ENCODE measurements at places on chromosomes 11 and 22.
A peak's percentile ranks its signal among the peaks of the same experiment; 100 is the strongest.

- H3K4me3 ChIP-seq, result no peak overlapping the region
- no peaks in the 10 kb centered on the region for H3K36me3 ChIP-seq
- peak overlapping the region; percentile 3 for H3K27ac ChIP-seq
- no peak for DNase-seq
- no peaks in the 10 kb centered on the region for H3K27me3 ChIP-seq
These were observed 23.4 kb downstream of the ARFGAP2 start for GRCh38 chr11:47152953-47153950.

- no peak overlapping the region for H3K4me3 ChIP-seq
- no peak for DNase-seq
- H3K36me3 ChIP-seq, result no peaks in the 10 kb centered on the region
- H3K27me3 ChIP-seq, result no peaks in the 10 kb centered on the region
- no peaks in the 10 kb centered on the region for H3K4me1 ChIP-seq
These were observed 338.8 kb downstream of the CTTN start for GRCh38 chr11:70736937-70737640.

- H3K27me3 ChIP-seq, result no peaks in the 10 kb centered on the region
- peaks cover 6% of the 10 kb centered on the region for H3K36me3 ChIP-seq
- peaks cover 10% of the 10 kb centered on the region for H3K4me1 ChIP-seq
- H3K27ac ChIP-seq, result no peak overlapping the region
- DNase-seq, result no peak
These were observed 32.0 kb downstream of the SHANK3 start for GRCh38 chr22:50704510-50705218.

DNA sequence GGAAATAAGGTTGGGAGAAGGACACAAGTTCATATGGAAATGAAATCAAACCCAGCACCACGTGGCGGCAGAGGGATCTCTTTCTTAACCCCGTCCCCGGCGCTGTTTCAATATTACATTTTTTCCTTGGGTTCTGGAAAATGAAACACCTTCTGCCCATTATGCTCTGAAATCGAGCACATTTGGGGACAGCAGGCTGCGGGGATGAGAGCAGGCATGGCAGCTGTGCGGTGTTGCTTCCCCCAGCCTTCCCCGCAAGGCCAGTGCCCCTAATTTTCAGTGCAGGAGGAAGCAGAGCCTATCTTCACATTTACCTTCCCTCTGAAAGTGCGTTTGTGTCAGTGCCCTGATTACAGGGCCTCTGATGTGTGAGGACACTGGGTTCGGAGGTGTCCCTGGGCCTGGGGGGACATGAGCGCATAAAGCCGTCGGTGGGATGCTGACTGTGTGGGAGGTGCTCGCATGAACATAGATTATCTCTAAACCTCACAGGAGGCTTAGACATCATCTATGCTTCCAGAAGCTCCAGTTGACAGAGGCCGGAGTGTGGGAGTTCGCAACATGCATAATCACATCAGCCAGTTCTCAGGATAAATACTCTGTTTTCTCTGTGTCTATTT, 921.3 kb downstream of the BRD1 start:
- H3K27me3 ChIP-seq, result no peaks in the 10 kb centered on the region
- H3K27ac ChIP-seq, result no peak overlapping the region
- H3K4me1 ChIP-seq, result no peaks in the 10 kb centered on the region
- no peak for DNase-seq
- no peak overlapping the region for H3K4me3 ChIP-seq

DNA sequence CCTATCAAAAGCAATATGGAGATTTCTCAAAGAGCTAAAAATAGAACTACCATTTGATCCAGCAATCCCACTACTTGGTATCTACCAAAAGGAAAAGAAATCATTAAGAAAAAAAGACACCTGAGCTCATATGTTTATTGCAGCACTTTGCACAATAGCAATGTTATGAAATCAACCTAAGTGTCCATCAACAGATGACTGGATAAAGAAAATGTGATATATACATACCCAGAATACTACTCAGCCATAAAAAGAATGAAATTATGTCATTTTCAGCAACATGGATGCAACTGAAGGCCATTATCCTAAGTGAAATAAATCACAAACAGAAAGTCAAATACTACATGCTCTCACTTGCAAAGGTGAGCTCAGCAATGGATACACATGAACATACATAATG, 1565.5 kb upstream of the RAG2 start:
- no peaks in the 10 kb centered on the region for H3K27me3 ChIP-seq
- H3K4me3 ChIP-seq, result no peak overlapping the region
- H3K4me1 ChIP-seq, result no peaks in the 10 kb centered on the region
- no peaks in the 10 kb centered on the region for H3K36me3 ChIP-seq
- DNase-seq, result no peak

- no peak overlapping the region for H3K4me3 ChIP-seq
- no peaks in the 10 kb centered on the region for H3K36me3 ChIP-seq
- peaks cover 8% of the 10 kb centered on the region for H3K27me3 ChIP-seq
- peaks cover 29% of the 10 kb centered on the region for H3K4me1 ChIP-seq
These were observed 17.6 kb upstream of the BDNF start for GRCh38 chr11:27717801-27718229.

- DNase-seq, result no peak
- no peaks in the 10 kb centered on the region for H3K27me3 ChIP-seq
- no peak overlapping the region for H3K4me3 ChIP-seq
- peaks cover 38% of the 10 kb centered on the region for H3K4me1 ChIP-seq
- H3K27ac ChIP-seq, result no peak overlapping the region
These were observed 19.2 kb downstream of the NECTIN1 start for GRCh38 chr11:119709638-119710346.

DNA sequence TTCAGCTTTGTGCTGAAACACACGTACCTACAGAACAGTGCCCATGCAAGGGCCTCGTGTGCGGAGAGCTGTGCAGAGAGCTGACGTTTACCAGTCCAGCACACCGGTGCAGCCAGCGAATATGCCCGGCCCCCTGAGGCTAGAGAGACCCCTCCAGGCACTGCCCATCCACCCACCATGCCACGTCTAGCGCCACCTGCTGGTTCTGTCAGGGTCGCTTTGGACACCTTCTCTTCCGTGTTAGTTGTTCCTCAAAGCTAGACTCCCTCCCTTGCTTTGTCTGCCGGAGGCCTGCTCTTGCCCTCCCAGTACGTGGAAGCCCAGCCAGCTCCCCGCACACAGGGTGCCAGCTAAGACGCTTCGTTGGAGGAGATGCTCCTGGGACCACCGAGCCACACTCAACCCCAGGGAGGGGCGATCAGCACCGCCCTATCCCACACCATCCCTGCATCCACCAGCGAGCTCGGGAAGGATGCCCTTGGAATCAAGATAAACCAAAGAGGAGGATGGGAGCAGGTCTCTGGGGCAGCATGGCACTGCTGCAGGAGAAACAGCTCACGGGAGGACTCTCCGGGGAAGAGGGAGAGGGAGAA, 43.4 kb downstream of the CPT1A start:
- no peaks in the 10 kb centered on the region for H3K36me3 ChIP-seq
- DNase-seq, result no peak
- H3K27ac ChIP-seq, result no peak overlapping the region
- no peaks in the 10 kb centered on the region for H3K4me1 ChIP-seq

GRCh38 chr22:35102663-35103062, 36.7 kb downstream of the ISX start:
- DNase-seq, result no peak
- no peak overlapping the region for H3K27ac ChIP-seq
- H3K4me3 ChIP-seq, result no peak overlapping the region
- no peaks in the 10 kb centered on the region for H3K36me3 ChIP-seq
- no peaks in the 10 kb centered on the region for H3K27me3 ChIP-seq

DNA sequence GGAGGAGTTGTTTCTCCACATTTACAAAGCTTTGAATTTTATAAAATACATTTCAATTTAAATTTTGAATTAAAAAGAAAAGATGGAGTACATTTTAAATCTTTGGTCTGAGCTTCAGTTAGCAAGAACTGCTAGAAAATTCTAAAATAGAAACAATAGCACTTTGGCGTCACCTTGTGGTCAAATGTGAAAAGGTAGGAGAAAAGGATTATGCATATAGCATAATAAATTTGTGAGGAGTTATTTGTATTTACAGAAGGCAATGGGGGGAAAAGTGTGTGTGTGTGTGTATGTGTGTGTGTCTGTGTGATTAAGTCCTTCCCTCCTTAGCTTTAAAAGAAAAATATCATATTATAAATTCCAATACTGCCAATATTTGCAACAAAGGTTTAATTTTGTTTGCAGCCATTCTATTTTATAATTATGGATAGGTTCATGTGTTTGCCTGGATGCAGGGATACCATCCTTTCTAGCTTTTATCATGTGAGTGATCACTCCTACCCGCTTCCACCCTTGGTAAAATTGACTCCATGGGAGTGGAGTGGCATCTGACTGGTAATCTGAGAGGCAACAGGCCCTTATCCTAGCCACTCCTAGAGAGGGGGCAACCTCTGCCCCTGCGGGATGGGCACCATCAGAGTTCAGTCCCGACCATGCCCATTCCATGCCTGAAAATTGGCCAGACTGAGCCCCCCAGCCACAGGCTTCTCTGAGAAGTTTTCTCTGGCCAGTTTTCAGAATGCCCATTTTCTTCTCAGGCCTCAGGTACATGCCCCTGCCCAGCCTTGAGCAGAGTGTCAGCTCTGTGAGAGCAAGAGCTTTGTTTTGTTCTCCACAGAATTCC, 13.6 kb upstream of the LGR4 start:
- no peak for DNase-seq
- no peaks in the 10 kb centered on the region for H3K4me1 ChIP-seq
- H3K4me3 ChIP-seq, result no peak overlapping the region
- H3K36me3 ChIP-seq, result no peaks in the 10 kb centered on the region
- H3K27ac ChIP-seq, result no peak overlapping the region

DNA sequence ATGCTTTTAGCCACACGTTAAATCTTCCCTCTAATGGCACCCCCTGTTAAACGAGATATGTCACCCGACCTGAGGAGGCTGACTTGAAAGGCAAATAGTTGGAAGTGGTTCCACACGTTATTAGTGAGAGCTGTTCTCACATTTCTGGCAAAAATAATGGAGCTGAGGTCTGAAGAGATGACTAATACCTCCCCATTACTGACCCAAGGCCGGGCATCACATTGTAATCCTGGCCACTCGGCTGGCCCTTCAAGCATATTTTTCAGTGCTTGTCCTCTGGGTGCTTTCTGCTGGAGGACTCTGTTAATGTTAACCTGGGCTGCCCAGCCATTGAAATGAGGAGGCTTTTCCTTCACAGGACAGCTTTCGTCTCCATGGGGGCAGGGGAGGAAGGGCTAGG, 260.0 kb upstream of the CADM1 start:
- no peak overlapping the region for H3K27ac ChIP-seq
- H3K4me3 ChIP-seq, result no peak overlapping the region
- no peak for DNase-seq
- peaks cover 23% of the 10 kb centered on the region for H3K4me1 ChIP-seq
- H3K36me3 ChIP-seq, result no peaks in the 10 kb centered on the region

- peak; percentile 79 for DNase-seq
- no peaks in the 10 kb centered on the region for H3K27me3 ChIP-seq
These were observed 75.3 kb downstream of the KCNQ1 start for GRCh38 chr11:2519862-2520735.

- H3K4me3 ChIP-seq, result no peak overlapping the region
- H3K27me3 ChIP-seq, result no peaks in the 10 kb centered on the region
- no peak for DNase-seq
- H3K27ac ChIP-seq, result no peak overlapping the region
- H3K4me1 ChIP-seq, result peaks cover 41% of the 10 kb centered on the region
These were observed 2.0 kb downstream of the DUSP8 start for GRCh38 chr11:1570001-1570453.

DNA sequence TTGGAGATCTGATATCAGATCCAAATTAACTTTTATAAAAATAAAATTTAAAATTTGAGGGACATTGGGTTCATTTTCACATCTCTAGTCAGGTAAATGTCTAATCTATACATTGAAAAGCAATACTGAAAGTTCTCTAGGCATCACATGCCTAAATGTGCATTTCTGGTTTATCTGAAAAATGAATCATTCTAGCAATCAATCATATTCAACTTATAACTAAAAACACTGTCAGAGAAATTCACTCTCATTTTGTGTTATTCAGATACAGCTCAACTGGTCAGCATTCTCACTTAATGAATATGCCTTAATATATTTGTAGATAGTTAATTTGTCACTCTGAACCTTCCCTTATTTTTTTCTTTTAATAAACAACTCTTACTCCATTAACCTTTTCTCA, 243.2 kb downstream of the CASP12 start:
- no peak overlapping the region for H3K27ac ChIP-seq
- no peaks in the 10 kb centered on the region for H3K36me3 ChIP-seq
- peaks cover 5% of the 10 kb centered on the region for H3K4me1 ChIP-seq
- no peaks in the 10 kb centered on the region for H3K27me3 ChIP-seq
- DNase-seq, result no peak

DNA sequence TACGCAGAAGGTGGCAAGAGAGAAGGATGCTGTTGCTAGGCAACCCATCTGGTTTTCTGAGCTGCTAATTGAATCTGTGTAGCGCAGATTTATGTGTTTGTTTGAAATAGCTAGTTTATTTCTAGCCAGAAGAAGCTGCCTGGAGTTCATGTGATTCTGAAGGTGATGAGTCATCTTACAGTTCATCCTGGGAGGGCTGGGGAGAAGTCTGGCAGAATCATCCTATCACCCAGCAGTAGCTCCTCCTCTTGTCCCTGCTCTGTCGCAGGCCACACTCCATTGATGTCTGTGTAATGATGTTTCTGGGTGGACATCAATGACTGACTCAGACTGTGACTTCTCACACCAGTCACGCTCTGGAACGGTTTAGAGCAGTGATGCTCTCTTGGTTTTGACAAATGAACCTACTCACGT, 4.8 kb upstream of the FBXO7 start:
- DNase-seq, result no peak
- peaks cover 8% of the 10 kb centered on the region for H3K4me1 ChIP-seq
- H3K27me3 ChIP-seq, result no peaks in the 10 kb centered on the region
- H3K36me3 ChIP-seq, result no peaks in the 10 kb centered on the region
- H3K4me3 ChIP-seq, result no peak overlapping the region

DNA sequence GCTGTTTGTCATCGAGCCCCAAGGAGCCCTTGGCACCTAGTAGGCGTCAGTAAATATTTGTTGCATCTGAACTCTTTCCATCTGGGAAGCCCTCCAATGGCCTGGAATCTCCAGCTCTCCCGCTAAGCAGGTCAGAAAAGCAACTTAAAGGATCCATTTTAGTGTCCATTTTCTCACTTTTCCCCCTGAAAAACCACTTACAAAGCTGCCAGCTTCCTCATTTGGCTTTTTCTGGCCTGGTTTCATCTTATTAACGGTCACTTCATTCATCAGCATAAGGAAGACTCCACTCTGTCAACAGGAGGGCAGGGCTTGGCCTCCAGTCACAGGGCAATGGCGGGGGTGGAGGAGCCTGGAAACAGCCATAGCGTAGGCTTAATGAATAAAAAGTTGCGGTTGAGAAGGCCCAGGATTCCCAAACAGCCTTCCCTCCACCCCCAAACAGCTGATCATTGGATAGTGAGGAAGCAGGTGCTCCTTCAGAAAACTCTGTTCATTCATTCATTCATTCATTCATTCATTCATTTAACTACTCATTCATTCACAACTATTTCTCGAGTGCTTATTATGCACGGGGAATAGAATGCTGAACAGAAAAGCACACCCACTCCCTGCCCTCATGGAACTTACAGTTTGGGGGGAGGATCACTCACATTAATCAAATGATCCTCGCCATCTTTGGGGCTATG, 104.5 kb upstream of the RCN1 start:
- DNase-seq, result no peak
- H3K27ac ChIP-seq, result no peak overlapping the region
- no peak overlapping the region for H3K4me3 ChIP-seq
- H3K4me1 ChIP-seq, result no peaks in the 10 kb centered on the region
- no peaks in the 10 kb centered on the region for H3K36me3 ChIP-seq
- H3K27me3 ChIP-seq, result no peaks in the 10 kb centered on the region

GRCh38 chr11:118913411-118914125, 12.2 kb downstream of the BCL9L start:
- H3K4me3 ChIP-seq, result peak overlapping the region; percentile 60
- DNase-seq, result no peak
- peak overlapping the region; percentile 96 for H3K27ac ChIP-seq
- peaks cover 100% of the 10 kb centered on the region for H3K4me1 ChIP-seq
- no peaks in the 10 kb centered on the region for H3K27me3 ChIP-seq
- no peaks in the 10 kb centered on the region for H3K36me3 ChIP-seq
